Globus pallidus (tissue), 1 donor: ENCODE measurements at places on chromosomes 3 and 15.
A peak's percentile ranks its signal among the peaks of the same experiment; 100 is the strongest.

DNA sequence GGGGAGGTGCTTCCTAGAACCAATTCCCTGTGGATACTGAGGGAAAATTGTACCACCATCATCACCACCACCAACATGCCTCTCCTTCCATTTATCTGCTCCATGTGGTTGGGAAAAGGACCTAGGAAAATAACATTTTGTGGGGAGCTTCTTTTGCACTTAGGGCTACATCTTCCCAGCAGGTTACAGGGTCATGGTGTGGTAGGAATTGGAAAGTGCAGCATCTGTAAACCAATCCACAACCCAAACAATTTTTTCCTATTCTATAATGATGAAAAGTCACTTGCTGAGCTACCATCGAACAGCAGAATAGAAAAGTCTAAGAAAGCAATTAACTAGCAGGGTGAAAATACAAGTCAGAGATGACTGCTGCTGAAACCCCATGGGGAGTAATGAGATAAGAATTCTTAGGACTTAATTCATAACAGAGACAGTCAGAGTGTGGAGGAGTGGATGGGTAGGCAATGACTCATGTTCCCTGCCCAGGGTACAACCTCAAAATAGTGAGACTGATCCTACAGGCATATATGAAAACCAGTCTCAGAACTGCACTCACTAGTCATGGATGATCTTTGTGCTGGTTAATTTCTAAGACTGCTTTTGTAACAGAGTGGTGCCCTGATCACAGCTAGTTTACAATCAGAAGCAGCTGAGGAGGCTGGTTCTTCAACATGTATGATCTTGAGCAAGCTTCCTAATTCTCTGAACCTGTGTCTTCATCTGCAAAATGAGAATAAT lies 38.1 kb upstream of the LEKR1 start:
- no peak for DNase-seq

DNA sequence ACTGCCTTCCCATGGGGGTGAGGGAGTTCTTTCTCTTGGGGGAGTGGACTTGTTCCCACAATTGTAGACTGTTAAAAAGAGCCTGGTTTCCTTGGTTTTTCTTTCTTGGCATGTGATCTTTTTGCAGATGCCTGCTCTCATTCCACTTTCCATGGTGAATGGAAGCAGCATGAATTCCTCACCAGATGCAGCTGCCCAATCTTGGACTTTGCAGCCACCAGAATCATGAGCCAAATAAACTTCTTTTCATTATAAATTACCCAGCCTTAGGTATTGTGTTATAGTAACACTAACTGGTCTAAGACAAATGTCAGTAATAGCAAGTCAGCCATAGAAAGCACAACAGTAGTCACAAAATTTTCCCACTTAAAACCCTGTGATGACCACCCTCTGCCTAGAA lies 260.5 kb upstream of the THBS1 start:
- no peak for DNase-seq

GRCh38 chr3:42397644-42398043 lies 12.8 kb downstream of the LYZL4 start:
- no peak for DNase-seq

DNA sequence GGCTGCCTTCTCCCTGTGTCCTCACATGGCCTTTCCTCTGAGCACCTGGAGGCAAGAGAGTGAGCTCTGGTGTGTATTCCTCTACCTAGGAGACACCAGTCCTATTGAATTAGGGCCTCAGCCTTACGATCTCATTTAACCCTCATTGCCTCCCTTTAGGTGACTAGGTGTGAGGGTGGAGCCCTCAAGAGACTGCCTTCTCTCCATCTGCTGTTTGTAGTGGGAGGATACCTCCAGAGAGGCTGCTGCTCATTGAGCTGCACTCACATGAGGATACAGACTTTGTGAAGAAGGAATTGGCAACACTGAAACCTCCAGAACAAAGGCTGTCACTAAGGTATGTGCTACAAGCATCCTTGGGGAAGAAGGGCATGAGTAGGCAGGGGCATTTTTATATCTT lies at the start of gene CCR8:
Gene CCR8 (plus strand): TSS at position 217 of the 400 bp plus-strand sequence. CDS start 2,623 bp downstream, outside the sequence.
- DNase-seq: no peak

DNA sequence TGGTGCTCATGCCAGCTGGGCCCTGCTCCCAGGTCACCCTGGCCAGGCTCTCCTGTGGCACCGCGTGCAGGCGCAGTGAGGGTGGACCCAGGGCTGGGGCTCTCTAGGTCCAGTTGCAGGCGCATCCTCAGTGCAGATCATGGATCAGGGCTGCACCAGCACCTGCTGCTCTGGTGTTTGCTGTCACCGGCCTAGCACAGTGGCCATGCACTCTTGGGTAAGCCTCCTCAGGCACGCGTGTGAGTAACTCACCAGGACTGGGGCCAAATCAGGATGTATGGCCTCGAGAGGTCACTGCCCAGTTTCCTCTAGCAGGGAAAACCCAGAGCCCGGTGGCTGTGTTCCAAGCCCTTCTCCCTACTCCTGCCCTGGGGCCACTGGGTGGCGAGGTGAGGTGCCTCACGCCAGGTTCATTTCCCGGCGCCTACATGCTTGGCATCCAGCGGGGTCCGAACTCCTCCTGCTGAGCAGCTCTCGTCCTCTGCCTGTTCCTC lies 45.5 kb upstream of the SLC41A3 start:
- no peak for DNase-seq

DNA sequence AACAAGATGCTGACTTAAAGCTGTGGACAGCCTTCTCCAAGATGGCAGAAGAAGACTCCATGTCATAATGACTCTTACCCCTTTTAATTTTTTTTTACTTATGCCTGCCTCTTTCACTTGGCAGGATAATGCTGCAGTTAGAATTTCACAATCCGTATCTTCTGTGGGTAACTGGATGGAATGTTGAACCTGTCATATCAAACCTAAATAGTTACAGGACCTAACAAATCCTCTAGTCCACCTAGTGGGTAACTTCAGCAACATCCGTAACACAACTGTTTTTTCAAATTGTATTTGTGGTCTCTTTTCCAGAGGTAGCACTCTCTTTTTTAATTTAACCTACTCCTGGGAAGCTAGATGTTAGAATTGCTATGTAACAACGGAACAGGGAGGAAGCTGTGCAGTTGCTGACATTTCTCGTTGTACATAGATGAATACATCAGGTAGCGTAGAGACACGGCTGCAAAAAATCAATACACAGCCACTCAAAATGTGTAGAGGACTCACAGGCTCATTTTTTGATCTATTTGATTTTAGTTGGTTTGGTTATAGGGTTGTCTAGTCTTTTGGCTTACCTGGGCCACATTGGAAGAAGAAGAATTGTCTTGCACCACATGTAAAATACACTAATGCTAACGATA lies 43.9 kb upstream of the TRPM1 start:
- DNase-seq: no peak

GRCh38 chr3:162641317-162641716 lies 1144.7 kb downstream of the OTOL1 start:
- no peak for DNase-seq

GRCh38 chr15:75753145-75753544 lies 40.5 kb upstream of the CSPG4 start:
- no peak for DNase-seq

DNA sequence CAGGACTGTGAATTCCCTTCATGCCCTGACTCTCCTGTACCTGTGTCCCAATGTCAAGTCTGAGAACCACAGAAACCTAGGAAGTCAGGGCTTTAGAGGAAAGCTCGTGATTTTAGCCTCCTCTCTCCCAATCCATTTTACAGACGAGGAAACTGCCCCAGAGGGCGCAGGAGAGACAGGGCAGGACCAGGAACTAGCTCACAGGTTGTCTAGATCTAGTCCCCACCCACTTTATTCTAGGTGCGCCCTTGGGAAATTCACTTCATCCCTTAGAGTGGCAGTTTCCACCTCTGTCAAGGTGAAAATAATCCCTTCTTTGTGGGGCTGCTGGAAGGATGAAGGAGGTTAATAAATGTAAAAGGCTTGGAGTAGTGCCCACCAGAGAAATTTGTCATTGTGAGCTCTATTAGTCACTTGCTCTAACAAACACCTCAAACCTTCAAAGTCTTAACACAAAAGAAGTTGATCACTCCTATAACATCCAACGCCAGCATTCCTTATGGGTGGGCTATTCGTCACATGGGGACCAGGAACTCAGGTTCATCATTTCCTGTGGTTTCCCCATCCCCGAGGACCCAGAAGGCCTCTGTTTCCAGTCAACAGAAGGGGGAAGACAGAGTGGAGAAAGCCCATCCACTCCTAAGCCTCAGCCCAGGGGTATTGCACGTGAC lies 282.3 kb downstream of the XXYLT1 start:
- DNase-seq: no peak

DNA sequence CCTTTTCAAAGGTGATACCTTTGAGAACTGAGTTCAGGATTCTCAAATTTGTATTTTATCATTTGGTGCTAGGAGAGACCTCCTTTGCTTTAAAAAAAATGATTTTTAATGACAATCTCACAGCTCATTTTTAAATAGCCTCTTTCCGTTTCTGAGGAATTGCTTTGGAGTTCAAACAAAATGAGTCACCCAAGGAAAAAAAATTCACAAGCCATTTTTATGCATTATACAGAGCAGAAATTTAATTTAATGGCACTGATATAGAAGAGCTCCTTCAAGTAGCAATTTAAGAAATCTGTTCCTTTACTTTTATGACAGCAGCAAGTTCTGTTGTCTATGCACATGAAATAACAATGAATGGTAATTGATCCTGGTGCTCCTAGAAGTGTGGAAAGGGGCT lies 337.9 kb upstream of the KCNMB2 start:
- no peak for DNase-seq

DNA sequence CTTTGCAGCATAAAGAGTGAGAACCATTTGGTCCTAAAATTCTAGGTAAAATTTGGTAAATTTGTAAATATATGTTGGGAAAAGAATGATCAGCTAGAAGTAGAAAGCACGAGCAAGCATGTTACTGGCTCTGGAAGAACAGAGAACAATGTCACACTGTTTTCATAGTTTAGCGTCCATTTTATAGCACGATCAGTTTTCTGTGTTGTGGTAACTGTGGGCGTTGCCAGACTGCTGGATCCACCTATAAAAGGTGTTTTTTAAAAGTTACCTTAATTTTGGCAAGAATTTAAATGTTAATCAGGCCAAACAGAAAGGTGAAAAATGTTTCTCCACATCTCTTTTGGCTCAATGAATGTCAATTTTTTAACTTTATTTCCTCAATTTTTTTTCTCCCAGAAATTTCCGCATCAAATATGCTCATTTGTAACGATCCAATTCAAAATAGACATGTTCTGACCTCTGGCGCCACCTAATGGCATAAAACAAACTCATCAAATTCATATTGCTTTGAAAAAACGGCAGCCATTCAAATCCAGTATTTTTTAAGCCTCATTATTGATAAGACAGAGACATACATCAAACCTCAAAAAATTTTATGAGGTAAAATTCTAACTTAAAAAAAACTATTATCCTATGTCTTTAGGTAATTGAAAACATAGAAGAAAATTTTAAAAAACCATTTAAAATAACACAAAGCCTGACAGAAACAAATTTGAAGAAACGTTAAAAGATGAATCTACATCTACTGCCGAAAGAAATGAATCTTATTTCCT lies 5.5 kb upstream of the GP5 start:
- DNase-seq: peak; percentile 55

DNA sequence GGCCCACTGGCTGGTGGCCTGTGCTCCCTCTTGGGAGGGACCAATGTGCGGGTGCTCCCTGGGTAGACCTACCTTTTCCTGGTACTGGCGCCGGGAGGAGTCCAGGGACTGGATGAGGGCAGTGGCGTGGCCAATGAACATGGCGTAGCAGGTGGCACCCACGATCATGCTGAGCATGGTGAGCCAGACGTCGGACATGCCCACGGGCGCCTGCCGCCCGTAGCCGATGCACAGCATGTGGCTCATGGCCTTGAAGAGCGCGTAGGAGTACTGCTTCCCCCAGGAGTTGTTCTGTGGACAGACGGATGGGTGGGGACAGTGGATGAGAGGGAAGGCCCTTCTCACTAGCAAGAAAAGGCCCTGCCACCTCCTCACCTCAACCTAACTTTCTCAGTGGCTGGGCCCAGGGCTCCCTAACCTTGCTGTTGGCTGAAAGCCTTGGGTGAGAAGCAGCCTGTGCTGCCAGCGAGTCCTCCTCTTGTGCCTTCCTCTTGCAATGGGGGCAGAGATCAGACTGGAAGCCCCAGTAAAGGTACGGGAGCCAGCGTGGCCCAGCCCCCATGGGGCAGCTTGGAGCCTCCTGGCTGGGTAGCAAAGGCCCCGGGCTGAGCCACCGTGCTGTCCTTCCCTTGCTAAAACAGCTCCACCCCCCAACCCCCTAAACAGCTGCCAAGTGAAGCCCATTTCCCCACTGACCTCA lies 39.1 kb downstream of the HCN4 start:
- no peak for DNase-seq

DNA sequence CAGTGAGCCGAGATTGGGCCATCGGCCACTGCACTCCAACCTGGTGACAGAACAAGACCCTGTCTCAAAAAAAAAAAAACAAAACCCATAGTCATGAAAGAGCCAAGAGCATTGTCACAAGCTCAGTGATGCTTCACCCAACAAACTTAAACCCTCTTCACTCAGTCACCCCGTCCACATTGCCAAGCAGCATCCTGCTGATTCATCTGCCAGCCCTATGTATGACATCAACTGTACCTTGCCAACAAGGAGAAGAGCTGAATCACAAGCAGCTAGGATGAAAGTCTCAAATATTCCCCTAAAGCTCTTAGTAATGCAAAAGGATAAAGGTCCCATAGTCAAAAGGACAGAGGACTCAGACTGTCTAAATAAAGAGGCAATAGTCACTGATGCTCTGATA lies 90.0 kb downstream of the ANO10 start:
- no peak for DNase-seq

DNA sequence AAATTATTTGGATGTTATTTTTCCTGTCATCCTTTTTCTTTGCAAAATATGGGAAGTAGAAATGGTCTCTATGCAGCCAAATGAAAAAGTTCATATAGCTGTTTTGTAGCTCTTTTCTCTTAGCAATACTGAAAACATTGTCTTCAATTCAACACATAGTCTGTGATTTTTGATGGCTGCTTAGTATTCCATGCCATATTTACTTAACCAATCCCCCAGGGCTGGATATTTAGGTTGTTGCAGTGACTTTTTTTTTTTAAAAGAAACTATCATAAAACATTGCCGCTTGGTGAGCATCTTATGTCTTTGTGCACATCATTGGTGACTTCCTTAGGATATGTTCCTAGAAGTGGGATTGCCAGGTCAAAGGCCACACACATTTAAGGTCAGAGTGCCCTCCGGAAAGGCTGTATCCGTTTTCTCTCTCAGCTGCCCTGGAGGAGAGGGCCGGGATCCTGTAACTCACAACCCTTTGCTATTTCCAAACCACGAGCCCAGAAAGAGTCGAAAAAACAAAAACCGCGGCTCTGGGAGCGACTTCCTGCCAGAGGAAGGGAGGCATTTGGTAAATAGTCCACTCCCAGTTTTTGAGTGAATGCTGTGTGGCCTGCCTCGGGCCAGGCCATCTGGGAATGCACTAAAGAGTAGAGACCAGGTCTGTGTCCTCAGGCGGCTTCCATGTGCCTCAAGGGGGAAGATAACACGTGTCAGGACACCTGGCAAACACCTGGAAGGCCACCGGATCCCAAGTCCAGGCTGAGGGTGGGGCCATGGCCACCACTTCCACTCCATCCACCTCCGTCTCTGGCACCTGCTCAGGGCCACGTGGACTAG lies 41.9 kb downstream of the SMAD6 start:
- DNase-seq: no peak

GRCh38 chr3:107989661-107990060 lies 101.2 kb downstream of the CD47 start:
- DNase-seq: no peak

GRCh38 chr15:51218299-51218938 lies 120.0 kb downstream of the CYP19A1 start:
- no peak for DNase-seq

- DNase-seq: no peak
These were observed 45.9 kb upstream of the TRPM1 start for GRCh38 chr15:31147456-31147855.
